ENCODE measurements at places on chromosomes 16 and 17.

GRCh38 chr17:9266031-9266680 is 244.8 kb downstream of the NTN1 start:
- no peak for DNase-seq

GRCh38 chr16:12340151-12340733 is 363.7 kb downstream of the SNX29 start:
- DNase-seq: peak; percentile 8

DNA sequence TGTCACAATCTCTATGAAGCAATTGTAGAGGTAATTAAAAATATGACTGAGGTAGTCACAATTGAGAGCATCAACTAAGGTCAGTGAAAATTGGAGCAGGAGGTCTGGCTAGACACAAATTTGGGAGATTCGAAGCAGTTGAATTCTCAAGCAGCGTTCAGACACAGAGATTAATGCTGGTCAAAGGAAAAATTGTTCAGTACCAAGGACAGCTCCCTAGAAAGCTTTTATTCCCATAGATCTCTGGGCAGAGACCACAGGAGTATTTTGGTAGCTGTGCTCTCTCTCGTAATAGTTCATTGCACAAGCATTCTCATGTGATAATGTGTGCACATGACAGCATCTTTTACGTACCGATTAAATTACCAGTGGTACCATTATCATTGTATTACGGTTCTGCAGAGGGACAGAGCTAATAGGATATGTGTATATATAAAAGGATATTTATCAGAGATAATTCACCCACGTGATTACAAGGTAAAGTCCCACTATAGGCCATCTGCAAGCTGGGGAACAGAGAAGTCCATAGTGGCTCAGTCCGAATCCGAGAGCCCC is 387.5 kb upstream of the HSBP1 start:
- DNase-seq: no peak

DNA sequence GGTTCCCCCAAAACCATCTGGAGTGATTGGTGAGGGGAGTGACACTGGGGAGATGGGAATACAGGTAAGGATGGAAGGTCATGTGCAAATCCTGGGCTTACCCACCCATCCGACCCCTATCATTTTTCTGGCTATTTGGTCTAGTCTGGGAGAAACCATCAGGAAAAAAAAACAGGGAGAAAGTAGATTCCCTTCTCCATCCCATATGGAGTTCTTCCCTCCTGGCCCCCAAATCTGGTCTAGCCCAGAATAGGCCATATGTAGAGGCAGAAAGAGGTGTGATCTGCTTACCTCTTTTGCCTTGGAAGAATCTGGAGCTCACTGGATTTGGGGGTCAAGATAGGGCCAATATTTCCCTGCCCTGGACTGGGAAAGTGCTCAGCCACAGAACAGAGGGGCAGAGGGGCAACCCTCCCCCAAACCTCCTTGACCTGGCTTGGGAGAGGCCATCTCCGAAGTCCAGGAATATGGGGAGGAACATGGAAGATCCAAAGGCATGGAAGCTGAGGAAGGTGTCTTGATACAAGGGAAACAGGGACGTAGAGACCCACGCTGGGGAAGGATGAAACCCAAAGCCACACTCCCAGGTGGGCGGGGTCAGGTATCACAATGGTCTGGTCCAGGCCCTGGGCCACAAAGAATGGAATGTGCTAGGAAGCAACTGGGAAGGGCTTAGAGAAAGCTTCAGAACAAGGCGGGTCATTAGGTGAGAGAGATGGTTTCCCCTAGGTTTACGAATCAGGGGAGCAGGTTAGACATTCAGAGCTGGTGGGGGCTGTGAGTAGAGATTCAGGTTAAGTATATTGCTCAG is 16.2 kb downstream of the CHRNB1 start:
- DNase-seq: no peak

- DNase-seq: no peak
Measured at GRCh38 chr16:11328172-11329070, 16.8 kb upstream of the RMI2 start.

DNA sequence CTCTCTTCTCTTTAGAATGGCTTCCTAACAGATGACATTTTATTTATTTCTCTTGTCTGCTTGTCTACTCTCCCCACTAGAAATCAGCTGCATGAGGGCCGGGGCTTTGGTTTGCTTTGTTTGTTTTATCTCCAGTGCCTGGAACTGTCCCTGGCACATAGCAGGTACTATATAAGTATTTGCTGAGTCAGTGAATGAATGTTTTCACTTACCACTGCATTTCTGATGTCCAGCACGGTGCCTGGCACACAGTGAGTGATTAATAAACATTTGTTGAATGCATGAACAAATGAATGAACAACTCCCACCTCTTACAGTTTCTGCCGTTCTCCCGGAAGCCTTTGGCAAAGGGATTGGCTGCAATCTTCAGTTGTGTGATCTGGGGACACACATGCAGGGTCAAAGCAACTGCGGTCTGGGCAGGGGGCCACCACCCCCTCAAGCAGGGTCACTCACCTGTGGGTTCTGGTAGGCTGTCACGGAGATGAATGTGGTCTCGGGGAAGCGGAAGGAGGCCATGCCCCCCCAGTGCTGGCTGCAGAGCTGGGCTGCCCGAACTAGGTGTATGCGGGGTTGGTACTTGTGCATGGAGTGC is 3.4 kb downstream of the TBX6 start:
- DNase-seq: no peak

DNA sequence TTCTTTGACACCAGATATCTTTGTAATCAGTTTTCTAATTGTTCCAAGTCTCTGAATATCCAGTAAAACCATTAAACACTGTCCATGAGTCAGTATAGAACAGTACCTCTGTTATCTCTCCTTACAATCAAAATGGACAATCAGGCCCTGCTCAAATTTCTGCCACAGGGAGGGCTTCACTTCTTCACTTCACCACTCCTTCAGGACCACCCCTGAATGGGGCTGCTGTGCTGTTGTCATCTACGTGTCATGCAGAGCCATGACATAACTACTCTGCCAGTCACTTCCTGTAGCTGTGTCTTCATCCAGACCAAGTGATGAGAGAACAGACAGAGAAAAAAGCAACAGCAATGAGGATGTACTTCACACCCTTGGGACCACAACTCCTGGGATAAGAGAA is 116.9 kb downstream of the TANC2 start:
- DNase-seq: no peak

GRCh38 chr16:47571711-47572110 is 110.6 kb downstream of the PHKB start:
- DNase-seq: no peak

DNA sequence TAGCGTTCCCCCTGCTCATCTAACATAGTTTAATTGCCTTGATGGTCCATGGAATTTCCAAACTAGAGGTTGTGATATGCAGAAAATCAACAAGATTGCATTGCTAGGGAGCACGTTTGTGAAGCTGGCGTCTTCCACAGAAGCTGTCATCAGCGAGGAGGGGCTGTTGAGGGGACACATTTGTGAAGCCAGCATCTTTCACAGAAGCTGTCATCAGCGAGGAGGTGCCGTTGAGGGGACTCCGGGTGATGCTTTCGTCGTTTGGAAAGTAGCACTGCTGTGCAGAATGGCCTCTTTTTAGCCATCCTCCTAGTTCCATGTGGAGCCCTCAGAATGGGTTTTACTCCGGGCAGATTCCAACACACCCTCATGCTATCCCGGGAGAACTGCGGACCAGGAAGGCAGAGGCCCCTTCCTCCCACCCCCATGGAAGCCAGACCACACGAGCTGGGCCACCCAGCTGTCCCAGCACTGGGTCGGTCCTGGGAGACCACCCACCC is 119.6 kb upstream of the CHMP6 start:
- no peak for DNase-seq

DNA sequence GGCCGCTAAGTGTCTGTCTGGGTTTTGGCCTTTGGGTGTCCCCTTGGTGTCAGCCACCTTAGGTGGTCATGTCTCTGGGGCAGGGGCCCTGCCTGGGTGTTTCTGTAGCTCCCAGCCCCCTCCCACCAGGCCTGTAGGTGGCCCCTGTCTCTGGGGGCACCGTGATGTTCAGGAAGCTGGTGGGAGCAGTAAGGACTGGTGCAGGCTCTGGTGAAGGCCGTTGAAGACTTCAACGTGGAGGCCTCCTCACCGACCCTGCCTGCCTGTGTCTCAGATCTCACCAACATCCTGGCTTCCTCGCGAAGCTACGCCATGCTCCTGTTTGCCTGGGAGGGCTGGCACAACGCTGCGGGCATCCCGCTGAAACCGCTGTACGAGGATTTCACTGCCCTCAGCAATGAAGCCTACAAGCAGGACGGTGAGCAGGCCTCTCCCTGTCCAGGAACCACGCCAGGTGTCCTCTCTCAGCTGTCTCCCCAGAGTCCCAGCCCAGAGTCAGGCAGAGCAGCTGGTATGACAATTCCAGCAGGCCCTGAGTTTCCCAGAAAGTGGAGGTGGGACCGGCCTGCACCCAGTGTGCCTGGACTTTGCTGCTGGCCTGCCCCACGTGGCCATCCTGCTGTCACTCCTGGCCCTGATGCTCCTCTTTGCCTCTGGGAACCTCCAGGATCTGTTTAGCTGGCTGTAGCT is 2.8 kb downstream of the ACE start:
- DNase-seq: no peak

GRCh38 chr16:31474173-31474714 is 2.3 kb downstream of the TGFB1I1 start:
- DNase-seq: no peak

- no peak for DNase-seq
Measured at GRCh38 chr16:67432506-67432890, 1.6 kb downstream of the HSD11B2 start.

GRCh38 chr16:2592786-2593185 is 55.0 kb downstream of the PDPK1 start:
- no peak for DNase-seq

- DNase-seq: no peak
Measured at GRCh38 chr16:23278031-23278430, 24.1 kb upstream of the SCNN1B start.

- no peak for DNase-seq
Measured at GRCh38 chr17:50268743-50269275, 5.5 kb upstream of the TMEM92 start.

GRCh38 chr17:4161192-4161966 is 18.4 kb downstream of the CYB5D2 start:
- DNase-seq: no peak

GRCh38 chr17:68573338-68573737 is 27.8 kb downstream of the FAM20A start:
- DNase-seq: no peak

DNA sequence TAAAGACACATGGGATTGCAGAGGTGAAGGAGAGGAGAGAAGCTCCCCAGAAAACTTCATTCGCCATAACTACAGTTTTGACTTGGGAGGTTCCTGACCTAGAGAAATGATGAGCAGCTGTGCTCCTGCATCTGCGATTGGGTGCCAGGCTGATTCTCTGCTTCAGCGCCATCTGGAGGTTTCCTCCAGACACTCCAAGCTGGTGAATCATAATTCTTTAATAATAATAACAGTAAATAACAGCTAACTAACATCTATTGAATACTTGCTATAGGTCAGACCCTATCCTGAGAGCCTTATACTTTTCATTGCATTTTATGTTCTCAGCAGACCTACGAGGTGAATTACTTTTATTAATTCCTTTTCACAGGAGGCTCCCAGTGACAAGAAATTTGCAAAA is 575.8 kb downstream of the TOX3 start:
- no peak for DNase-seq

- DNase-seq: no peak
Measured at GRCh38 chr17:81481073-81481799, 31.4 kb downstream of the ACTG1 start.

GRCh38 chr17:41917679-41918313 is 955 bp downstream of the ACLY start:
- peak; percentile 38 for DNase-seq

DNA sequence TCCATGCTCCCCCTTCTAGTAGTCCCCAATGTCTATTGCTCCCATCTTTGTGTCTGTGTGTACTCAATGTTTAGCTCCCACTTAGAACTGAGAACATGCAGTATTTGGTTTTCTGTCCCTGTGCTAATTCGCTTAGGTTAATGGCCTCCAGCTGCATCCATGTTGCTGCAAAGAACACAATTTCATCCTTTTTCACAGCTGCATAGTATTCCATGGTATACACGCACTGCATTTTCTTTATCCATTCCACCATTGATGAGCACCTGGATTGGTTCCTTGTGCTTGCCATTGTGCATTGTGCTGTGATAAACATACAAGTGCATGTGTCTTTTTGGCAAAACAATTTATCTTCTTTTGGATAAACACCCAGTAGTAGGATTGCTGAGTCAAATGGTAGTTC is 77.0 kb upstream of the HSBP1 start:
- no peak for DNase-seq

DNA sequence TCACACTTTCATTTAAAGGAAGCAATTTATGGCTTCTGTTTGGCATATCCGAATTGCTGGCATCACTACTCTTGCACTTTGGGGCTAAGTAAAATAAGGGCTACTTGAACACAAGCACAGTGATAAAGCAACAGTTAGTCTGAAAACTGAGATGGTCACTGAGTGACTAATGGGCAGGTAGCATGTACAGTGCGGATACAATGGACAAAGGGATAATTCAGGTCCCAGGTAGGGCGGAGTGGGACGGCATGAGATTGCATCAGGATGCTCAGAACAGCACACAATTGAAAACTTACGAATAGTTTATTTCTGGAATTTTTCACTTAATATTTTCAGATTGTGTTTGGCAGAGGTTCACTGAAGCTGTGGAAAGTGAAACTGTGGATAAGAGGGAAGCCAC is 9.2 kb upstream of the SMIM36 start:
- DNase-seq: no peak

GRCh38 chr16:2184346-2184745 is 12.1 kb downstream of the CASKIN1 start:
- DNase-seq: no peak

- DNase-seq: no peak
Measured at GRCh38 chr16:83835586-83836566, 28.1 kb downstream of the HSBP1 start.

DNA sequence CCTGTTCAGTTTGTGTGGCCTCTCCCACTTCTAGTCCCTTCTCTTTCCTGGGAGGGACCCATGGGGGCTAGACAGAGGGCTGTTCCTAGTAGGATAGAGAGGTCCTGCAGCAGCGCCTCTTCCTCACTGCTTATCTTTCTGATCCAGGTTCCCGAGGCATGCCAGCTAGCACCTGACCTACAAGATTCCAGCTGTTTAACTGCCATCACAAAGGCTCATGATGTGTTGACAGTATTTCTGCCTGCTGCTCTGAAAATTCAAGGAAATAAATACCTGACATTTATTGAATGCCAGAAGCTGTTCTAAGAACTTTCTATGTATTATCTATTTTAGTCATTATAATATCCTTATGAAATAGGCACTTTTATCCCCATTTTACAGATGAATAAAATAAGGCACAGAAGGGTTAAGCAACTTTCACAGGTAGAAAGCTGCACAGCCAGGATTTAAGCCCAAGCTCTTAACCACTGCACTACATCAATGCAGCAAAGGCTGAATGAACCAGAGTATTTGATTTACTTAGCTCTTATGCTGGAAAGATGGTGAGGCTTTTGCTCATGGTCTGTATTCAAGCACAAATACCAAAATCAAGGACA is 38.8 kb downstream of the HEATR6 start:
- DNase-seq: no peak
